ENCODE measurements at places on chromosomes 7 and 10.

DNA sequence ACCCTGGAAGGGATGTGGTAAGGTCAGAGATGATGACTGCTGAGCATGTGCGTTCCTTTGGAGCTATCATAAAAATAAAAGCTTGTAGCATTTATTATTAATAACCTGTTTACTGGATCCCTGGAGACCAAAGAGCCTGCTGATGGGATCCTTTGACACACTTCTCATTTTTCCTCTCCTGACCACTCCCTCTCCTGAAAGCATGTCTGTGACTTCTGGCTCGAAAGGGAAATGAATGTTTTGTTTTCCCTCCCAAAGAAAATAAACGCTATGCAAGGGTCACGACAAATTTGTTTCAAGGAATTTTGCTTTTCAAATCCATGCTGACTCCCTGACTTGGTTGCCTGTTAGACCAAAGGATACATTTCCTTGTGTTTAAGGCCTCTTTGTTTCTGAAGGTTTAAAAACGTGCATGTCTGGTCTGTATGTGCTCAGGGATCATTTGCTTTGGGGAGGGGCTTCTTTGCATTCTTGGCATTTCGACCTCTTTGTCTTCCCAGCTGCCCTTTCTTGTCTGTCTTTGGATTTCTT is 185.1 kb upstream of the AGK start:
- no peak for DNase-seq

GRCh38 chr7:113076703-113077102 is 9.9 kb downstream of the GPR85 start:
- no peak for DNase-seq

GRCh38 chr10:30383356-30383755 is 34.3 kb upstream of the MTPAP start:
- no peak for DNase-seq

DNA sequence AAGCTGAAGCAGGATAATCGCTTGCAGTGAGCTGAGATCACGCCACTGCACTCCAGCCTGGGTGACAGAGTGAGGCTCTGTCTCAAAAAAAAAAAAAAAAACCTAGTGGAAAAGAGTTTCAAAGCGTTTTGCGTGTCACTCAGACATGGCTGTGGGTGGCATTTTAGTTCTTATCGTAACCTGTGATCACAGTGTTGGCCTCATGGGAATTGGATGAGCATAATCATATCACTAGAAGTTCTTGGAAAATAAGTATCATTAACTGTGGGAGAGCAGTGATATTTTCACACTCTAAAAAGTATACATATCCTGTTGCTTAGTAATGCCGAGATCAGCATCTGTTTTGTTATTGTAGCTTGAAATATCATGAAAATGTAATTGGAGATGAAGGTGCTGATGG is 92.6 kb downstream of the CREM start:
- no peak for DNase-seq

DNA sequence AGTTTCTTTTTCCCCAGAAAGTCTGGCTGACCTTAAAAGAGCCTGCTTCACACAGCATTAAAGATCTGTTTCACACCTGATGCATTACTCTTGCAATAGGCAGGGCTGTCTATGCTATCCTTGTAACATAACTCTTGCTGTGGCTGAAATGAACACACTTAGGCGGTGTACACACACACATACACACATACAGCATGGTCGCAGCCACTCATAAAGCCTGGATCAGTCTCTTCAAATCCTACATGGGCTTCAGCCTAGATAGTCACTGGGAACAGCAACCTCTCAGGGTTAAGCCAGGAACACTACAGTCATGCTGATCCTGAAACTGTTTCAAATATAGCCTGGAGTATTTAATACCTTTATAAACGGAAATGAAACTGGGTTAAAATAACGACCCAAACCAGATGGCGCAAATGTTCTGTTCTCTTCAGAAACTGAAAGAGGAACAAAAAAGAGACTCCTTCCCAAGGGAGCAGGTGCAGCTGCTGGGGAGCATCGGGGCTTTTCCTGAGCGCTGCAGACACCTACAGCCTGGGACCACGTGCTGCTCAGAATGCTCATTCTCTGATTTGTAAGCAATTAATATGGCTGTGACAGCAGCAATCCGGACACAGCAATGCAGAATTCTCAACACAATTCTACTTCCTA is 61.0 kb upstream of the SFMBT2 start:
- DNase-seq = no peak

DNA sequence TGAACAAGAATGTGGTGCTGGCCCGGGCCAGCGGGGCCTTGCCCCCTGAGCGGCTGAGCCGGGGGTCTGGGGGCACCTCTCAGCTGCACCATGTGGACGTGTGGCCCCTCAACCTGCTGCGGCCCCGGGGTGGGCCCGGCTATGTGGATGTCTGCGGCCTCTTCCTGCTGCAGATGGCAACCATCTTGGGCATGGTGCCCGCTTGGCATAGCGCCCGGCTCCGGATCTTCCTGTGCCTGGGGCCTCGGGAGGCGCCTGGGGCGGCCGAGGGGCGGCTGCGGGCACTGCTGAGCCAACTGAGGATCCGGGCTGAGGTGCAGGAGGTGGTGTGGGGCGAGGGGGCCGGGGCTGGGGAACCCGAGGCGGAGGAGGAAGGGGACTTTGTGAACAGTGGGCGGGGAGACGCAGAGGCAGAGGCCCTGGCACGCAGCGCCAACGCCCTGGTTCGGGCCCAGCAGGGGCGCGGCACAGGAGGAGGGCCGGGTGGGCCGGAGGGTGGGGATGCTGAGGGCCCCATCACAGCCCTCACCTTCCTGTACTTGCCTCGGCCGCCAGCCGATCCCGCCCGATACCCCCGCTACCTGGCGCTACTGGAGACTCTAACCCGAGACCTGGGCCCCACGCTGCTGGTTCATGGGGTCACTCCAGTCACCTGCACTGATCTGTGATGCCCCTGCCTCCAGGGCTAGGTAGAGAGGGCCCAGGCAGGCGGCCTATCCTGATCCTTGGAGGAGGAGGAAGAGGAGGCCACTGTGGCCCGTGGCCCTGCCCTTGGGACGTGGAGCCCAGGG is 1.1 kb upstream of the TRIP6 start:
- no peak for DNase-seq

DNA sequence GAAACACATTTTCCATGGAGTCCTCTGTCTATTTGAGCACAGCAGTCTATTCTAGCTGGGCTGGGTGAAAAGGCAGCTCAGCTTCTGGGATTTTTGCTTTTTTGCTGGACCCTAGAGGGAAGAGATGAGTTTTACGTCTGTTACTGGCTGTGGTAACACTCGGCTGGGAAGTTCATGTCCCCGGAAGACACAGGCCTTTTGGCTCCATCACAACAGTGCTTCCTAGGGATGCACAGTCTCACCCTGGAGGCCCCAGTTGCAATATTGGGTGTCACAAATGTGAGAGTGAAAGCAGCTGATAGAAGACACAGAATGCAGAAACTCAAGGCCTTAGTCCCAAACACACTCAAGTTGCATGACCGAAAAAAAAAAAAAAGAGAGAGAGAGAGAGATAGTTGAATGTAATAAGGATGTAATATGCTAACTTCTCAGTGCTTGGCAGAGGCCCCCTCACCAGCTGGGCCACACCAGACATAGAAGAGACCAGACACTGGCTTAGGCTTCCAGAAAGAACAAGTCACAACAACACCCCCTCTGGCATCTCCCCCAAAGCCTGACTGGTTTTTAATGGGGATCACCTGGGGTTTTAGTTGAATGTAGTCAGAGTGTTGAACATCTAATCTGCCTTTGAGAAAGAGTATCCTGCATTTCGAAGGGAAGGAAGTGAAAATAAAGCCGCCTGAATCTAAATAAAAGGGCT is 545.4 kb upstream of the FZD8 start:
- DNase-seq = no peak

GRCh38 chr10:29811751-29812427 is 177.1 kb upstream of the SVIL start:
- DNase-seq = peak; percentile 33

DNA sequence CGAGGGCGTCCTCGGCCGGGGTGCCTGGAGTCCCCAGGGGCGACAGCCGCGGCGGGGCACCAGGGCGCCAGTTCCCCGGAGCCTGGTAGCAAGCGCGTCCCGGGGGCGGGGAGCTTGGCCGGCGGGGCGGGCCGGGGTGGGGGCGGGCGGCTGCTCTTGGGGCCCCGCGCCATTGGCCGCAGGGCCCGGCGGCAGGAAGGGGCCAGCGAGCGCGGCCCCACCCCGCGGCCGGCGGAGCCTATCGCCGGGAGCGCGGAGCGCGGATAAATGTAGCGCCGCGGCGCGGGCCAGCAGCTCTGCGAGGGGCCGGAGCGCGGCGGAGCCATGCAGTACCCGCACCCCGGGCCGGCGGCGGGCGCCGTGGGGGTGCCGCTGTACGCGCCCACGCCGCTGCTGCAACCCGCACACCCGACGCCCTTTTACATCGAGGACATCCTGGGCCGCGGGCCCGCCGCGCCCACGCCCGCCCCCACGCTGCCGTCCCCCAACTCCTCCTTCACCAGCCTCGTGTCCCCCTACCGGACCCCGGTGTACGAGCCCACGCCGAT is at the start of gene HHEX:
HHEX (plus strand) TSS at position 293 of the 548 bp plus-strand sequence; CDS start at position 325, 32 bp downstream.
- peak; percentile 74 for DNase-seq

DNA sequence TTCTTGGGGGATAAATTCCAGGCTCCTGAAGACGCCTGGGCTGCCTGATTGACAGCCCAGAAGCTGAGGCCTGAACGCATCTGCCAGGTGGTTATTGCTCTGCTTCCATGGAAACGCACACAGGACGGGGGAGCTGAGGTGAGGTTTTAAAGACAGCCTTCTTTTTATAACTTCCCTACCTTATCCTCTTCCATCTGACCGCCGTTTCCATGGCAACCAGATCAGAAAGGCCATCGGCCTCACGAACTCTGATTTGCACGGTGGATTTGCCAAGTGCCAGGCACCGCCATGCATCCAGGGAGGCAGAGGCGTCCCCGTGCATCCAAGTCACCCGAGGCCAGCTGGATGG is 260.9 kb downstream of the ADARB2 start:
- DNase-seq = no peak

DNA sequence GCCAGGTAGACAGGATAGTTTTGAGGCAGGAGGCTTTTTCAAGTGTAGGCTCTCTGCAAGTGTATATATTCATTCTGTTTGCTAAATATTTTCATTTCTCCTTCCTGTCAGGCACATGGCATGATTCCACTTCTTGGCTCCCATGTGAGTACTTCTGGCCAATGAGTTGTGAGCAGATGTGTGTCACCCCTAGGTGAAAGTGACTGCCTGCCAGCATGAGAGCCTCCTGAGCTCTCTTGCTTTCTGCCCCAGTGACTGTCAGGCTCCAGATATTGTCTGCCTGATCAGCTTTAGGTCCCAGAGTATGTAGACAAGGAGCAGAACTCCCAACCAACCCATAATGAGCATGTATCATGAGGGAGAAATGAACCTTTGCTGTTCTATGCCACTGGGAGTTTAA is 257.6 kb upstream of the NPY start:
- DNase-seq = no peak

DNA sequence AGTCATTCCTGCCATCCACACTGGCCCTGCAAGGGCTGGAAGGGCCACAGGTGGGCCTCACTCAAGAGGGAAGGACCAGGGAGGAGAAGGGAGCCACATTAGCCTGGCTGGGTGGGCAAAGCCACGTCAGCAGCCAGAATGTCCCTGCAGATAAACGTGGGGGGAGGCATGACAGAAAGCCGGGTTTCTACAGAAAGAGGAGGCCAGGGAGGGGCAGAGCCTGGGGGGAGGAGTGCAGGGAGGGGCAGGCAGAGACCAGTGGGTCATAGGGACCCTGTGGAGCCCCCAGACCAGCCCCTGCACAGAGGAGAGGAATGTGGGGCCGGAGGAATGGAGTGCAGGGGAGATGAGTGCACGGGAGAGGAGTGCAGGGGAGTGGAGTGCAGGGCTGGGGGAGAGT is 590.2 kb downstream of the PTPRN2 start:
- DNase-seq = no peak

DNA sequence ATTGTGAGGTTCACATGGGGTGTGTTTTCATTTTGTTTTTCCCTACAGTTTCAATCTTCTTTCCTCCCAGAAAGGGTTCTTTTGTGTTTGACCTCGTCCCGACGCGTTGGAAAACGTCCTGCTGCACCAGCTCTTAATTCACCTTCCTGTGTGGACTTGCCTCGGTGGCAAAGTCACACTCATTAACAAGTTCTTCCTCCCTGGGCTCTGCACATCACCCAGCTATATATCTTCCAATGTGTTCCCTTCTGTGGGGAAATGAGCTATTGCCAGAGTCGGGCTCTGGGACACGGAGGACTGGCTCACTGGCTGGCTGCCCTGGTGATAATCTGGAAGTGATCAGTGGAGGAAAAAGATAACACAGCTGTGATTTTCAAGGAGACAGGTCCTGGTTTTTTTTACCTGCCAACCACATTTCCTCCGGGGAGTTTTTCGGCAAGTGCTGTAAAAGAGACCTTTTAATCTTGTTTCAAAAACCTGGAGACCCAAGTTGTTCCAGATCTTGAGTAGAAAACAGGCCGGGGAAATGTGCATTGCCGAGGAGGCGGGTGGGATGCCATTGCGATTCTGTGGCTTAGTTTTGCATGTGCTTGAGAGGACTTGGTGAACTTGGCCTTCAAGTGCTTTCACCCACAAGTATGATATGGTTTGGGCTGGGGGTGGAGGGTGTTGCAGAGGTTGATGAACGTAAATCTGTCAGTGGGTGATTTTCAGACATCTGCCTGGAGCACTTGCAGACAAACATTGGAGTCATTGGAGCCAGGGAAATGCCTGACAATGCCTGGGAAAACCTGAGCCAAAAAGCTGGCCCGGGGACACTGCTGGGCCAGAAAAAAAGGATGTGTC is 96.5 kb upstream of the CREB5 start:
- no peak for DNase-seq

DNA sequence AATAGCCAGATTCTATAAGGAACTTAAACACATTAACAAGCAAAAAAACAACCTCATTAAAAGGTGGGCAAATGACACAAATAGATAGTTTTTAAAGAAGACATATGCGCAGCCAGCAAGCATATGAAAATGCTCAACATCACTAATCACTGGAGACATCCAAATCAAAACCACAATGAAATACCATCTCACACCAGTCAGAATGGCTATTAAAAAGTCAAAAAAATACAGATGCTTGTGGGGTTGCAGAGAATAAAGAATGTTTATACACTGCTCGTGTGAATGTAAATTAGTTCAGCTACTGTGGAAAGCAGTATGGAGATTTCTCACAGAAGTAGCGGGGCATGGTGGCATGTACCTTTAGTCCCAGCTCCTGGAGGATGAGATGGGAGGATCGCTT is 164.0 kb downstream of the CHRM2 start:
- no peak for DNase-seq

GRCh38 chr7:112869111-112869774 is 79.0 kb upstream of the TMEM168 start:
- DNase-seq = peak; percentile 19

GRCh38 chr7:66832531-66833351 is 88.3 kb upstream of the TMEM248 start:
- DNase-seq = no peak

- DNase-seq = no peak
Measured at GRCh38 chr7:66535414-66536329, 93.0 kb upstream of the KCTD7 start.

GRCh38 chr7:98194186-98194585 is 17.1 kb upstream of the BHLHA15 start:
- DNase-seq = no peak

GRCh38 chr10:44725404-44725803 is 185.7 kb upstream of the TMEM72 start:
- no peak for DNase-seq

- no peak for DNase-seq
Measured at GRCh38 chr10:59586407-59586891, 123.2 kb downstream of the SLC16A9 start.

Data from HTR-8/SVneo (cell line).